ENCODE measurements at places on chromosomes 2 and 18.
A peak's percentile ranks its signal among the peaks of the same experiment; 100 is the strongest.

GRCh38 chr2:143258126-143258892, 129.1 kb downstream of the ARHGAP15 start:
- DNase-seq: no peak

DNA sequence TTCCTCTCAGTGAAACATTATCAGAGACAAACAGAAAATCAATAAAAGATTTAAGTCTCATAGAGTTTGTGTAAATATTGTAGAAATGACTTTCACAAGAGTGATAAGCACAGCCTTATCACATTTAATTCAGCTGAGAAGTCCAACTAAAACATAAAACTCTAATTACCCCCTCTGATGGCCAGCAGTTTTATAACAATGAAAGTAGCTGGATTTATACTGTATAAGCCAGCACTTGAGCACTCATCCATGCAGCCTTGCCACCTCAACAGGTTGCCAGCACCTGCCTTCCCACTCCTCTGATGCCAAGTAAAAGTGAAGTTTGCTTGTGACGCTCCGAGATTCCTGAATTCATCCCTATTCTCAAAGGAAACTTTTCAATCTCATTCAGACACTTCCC, 103.0 kb upstream of the STK39 start:
- peak; percentile 43 for DNase-seq

GRCh38 chr2:133586978-133587377, 18.7 kb upstream of the NCKAP5 start:
- no peak for DNase-seq

GRCh38 chr2:96463119-96463518, 42.0 kb downstream of the NEURL3 start:
- no peak for DNase-seq

DNA sequence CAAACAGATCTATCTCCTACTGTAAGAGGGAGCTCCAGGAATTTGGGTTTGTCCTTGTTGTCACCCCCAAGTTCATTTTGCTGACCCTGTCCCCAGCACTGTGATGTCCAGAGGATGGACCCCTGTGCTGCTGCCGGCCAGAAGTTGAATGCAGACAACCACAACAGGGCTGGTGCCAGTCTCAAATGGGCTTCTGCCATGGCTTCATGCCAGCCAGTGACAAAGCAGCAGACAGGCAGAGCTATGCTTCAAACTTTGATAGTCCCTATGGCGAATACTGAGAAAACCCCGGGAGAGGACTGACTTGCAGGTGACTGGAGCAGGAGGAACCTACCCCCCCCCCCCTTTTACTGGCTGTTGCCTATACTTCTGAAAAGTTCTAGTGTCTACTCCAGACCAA, 3.2 kb downstream of the SMAD7 start:
- DNase-seq: peak; percentile 51

DNA sequence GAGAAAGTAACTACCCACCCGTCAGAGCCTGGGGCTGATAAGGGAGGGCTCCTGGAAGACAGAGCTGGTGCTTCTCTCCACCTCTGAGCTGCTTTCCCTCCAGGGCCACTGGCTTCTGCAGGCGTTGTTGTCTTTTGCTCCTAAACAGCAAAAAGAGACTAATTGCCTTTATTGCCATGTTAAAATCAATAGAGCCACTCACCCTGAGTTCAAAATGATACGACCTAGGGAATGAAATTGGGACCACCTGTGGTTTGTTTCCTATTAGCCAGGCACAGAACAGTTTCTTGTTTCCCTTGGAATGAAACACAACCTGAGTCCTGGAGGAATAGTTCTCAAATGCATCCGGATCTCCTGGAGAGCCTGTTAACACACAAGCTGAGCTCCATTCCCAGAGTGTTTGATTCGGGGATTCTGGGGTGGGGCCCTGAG, 45.8 kb downstream of the TCF7L1 start:
- DNase-seq: no peak

GRCh38 chr2:170525566-170525900, 189.6 kb upstream of the SP5 start:
- peak; percentile 46 for DNase-seq

GRCh38 chr2:28633204-28633603, 118.4 kb upstream of the PPP1CB start:
- no peak for DNase-seq

- DNase-seq: no peak
Observed at GRCh38 chr18:2627821-2628276, 27.7 kb upstream of the SMCHD1 start.

DNA sequence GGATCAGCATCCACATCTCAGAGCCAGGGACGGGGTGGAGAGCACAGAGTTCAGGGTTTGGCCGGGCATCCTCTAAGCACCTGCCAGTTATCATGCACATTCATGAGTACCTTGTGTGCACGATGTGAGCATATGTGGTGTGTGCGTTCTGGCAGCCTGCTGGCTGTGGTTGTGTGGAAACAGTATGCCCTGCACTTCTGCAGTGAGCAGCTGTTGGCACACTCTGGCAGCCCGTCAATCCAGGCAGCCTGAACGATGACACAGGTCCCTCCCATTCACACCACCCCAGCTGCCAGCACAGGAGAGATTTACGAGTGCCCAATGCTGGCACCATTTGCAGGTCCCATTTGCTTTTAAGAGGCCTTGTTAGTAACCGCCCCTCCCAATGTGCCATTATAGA, 74.2 kb downstream of the CD8B2 start:
- no peak for DNase-seq

DNA sequence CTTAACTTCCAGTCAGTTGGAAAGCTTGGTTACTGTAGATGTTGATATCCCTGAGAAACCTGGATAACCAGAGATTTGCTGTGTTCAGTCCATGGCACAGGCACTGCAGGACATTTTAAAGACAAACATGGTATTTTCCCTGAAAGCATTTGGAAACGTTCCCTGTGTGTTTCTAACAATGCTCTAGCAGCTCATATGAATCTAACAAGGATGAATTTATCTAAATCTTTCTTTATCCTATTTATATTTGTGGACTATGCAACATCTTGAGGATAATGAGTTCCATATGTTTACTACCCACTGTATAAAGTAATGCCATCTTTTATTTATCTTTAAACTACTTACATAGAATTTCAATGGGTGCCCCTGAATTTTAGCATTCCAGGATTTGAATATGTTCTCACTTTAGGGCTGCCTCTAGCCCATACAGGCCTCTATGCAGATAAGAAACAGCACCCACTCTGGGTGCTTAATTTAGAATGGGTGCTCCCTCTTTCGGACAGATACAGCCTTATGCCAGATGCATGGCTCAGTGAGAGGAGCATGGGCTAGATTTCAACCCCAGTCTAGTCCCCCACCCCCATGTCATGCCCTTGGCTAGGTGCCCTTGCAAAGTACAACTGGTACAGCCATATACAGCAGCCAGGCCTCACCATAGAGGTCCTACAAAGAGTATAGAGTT, 50.6 kb upstream of the NEMP2 start:
- DNase-seq: no peak

GRCh38 chr2:202643012-202643858, 8.5 kb downstream of the FAM117B start:
- DNase-seq: peak; percentile 59

GRCh38 chr2:16393500-16394071, 272.0 kb downstream of the CYRIA start:
- DNase-seq: no peak
